Right renal pelvis (tissue), 4 donors: ENCODE measurements at places on chromosomes 4 and X. TPM values are rescaled to one million over a fixed set of nuclear protein-coding genes. Genes with fewer than 3 reads are reported as not detected.

Gene RTL3
- polyA plus RNA-seq = not detected

DNA sequence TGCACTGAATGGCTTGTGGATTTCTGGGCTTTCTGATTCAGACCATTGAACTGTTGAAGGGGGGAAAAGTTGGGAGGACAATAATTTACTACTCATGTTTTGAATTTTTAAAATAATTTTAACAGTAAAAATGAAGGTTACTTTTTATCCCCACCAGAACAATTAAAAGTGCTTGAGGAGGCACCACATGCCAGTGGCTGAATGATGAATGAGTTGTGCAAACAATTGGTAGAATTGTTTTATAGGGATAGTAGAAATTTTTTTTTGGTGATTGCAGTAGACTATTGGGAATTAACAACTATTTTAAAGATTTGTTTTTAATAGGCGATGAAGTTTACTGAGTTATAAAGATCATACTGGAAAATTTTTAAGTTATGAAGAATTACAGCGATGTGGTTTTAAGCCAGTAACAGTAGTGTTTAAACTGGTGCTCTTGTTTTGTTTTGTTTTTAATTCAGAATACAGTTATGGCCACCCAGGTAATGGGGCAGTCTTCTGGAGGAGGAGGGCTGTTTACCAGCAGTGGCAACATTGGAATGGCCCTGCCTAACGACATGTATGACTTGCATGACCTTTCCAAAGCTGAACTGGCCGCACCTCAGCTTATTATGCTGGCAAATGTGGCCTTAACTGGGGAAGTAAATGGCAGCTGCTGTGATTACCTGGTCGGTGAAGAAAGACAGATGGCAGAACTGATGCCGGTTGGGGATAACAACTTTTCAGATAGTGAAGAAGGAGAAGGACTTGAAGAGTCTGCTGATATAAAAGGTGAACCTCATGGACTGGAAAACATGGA, 2.7 kb downstream of the REST start:
- no peak for DNase-seq

Gene LUZP4
- not detected for polyA plus RNA-seq

Gene CXCL10
- polyA plus RNA-seq = 8.5 TPM

GRCh38 chrX:129632443-129632842, 22.3 kb downstream of the APLN start:
- no peak for DNase-seq

DNA sequence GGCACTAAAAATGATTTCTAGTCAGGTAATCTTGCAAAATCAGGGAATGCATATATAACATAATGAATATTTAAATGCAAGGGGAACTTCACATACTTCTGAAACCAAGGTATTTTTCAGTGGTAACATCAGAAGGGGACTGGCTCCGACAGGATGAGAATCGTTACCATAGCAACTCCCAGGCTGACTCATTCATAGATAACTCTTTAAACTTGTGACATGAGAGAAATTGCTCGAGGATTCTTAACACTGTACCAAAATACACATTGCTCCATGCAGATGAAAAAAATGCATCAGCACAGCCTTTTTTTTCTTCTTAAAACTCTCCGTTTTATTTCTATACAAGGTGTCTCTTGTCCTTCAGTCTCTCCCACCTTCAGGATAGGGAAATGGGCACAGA, 114.3 kb downstream of the GABRB1 start:
- DNase-seq = no peak

GRCh38 chr4:5998333-5998936, 19.8 kb downstream of the C4orf50 start:
- DNase-seq = peak; percentile 63

Gene COQ2
- 16.9 TPM for polyA plus RNA-seq

Gene PROM1
- polyA plus RNA-seq = 31.9 TPM

GRCh38 chr4:127364397-127364796, 268.4 kb upstream of the INTU start:
- DNase-seq = no peak
